ENCODE measurements at places on chromosomes 4 and X.

GRCh38 chrX:10769195-10769594 lies 148.8 kb upstream of the MID1 start:
- peak; percentile 6 for DNase-seq

DNA sequence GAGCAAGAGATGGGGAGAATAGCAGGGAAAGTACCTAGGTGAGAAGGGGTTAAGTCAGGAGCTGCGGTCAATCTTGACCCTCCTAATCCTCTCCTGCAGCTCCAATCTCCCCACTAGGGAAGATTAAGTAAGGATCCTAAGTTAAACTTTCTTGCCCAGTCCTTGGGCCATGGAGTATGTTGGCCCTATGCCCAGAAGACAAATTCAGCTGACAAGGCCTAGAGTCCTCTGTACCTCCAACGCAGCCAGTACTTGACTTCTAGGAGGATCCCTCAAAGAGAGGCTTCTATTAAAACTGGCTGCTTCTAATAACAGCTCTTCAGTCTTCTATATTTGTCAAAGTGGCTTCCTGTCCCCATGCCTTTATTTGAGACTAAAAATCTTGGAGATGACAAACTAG lies 1.4 kb downstream of the CLDN2 start:
- no peak for DNase-seq

GRCh38 chr4:4524364-4524763 lies 17.5 kb downstream of the STX18 start:
- no peak for DNase-seq

DNA sequence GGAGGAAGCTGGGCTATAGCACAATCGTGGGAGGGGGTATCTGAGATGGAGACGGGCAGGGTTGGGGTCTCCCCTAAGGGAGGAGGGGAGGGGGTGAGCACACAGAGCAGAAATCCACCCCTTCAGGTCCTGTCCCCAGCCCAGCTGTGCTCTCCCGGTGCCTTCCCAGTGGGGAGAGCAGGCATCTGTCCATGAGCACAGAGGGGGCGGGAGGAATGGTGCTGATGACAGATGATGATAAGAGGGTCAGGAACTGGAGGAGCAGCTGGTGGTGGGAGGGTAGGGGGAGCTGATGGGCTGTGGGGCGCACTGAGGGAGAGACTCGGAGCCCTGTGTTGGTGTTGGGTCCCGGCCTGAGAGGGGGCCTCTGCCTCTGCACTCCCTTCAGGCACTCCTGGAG lies 8.6 kb downstream of the ATP2B3 start:
- DNase-seq = no peak

- no peak for DNase-seq
Measured at GRCh38 chrX:101774340-101774739, 114.7 kb upstream of the ARMCX2 start.

DNA sequence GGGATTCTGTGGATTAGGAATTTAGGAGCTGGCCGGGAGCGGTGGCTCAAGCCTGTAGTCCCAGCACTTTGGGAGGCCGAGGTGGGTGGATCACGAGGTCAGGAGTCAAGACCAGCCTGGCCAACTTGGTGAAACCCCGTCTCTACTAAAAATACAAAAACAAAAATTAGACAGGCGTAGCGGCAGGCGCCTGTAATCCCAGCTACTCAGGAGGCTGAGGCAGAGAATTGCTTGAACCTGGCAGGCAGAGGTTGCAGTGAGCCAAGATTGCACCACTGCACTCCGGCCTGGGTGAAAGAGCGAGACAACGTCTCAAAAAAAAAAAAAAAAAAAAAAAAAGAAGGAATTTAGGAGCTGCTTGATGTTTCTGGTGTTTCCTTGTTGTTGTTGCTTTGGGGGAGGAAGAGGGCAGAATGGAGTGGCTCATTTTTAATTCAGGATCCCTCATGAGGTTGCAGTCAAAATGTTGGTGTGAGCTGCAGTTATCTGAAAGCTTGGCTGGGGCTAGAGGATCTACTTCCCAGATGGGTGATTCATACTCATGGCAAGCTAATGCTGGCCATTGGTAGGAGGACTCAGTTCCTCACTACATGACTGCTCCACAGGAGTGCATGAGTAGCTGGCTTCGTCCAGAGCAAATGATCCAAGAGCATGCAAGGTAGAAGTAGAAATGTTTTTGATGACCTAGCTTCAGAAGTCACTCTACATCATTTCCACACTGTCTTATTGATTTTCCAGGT lies 26.5 kb upstream of the JADE1 start:
- DNase-seq = peak; percentile 4

DNA sequence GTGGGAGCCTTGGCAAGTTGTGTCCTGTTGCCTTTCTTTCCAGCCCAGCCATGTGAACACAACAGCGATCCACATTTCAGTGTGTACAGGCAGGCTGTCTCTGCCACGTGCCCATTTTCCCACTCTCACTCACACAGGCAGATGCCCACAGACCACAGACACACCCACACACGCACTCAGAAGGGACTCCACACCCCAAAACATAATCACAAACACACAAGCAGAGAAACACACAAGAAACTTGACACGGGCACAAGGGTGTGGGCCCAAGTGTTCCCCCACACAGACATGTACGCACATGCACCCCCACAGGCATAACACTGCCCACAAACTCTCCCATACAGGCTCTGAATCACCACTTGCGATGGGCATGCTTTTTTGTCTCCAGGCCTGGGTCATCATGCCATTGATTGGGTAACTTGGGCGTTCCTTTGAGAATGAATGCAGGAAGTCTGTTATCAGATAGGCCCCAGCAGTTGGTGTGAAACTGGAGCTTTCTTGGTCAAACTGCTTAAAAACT lies 84.3 kb downstream of the NBDY start:
- peak; percentile 69 for DNase-seq

- no peak for DNase-seq
Measured at GRCh38 chr4:53889326-53890055, 174.9 kb downstream of the CHIC2 start.

DNA sequence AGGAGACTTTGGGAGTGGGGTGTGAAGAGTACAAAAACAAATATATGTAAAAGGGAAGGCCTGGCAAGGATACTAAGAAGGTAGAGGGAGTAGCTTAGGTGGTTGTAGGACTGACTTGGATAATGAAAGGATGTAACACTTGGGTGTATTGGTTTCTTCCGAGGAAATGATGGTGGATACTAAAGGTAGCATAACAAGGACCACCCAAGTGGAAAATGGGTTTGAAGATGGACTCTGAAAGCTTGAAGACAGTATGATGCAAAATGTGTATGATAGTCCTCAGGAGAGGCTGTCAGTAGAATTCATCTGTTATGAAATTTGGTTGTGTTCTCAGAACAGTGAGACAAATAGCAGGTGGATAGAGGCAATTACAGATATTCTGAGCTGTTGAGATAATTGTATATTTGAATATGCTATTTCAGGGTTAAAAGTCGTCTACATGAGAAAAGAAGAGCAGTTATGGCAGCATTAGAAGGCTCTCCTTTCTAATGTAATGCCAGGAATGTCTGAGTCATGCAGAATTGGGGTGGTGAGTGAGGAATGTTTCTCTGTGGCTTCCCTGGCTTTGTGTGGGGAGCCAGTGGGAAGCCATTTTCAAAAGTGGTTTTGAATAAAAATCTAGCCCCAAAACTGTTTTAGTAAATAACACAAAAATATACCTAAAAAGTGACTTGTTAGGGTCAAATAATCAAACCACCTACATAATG lies 75.6 kb downstream of the FHIP1A start:
- no peak for DNase-seq

GRCh38 chrX:123990169-123990568 lies 28.7 kb downstream of the STAG2 start:
- DNase-seq = no peak

DNA sequence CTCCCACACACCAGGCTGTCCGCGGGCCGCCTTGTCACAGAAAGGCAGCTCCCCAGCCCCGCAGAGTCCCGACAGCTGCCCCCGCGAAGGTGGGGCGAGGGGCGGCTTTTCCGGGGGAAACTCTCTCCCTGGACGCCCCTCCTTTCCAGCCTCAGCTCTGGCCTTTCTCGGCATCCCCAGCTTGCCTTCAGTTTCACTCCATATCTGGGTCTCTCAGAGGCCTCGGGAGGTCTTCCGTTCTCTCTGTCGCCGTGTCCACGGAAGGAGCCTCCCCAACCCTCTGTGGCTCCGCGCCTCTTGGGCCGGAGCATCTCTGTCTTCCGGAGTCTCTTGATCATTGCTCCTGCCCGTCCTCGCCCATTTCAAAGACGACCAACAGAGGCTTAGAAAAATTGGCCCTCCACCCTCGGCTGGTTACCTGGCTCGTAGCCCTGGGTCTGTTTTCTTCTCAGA lies 6.1 kb upstream of the MSX1 start:
- no peak for DNase-seq

- DNase-seq = no peak
Measured at GRCh38 chr4:98639523-98639922, 18.9 kb downstream of the TSPAN5 start.

GRCh38 chr4:128528793-128529553 lies 241.4 kb upstream of the PGRMC2 start:
- DNase-seq = no peak

DNA sequence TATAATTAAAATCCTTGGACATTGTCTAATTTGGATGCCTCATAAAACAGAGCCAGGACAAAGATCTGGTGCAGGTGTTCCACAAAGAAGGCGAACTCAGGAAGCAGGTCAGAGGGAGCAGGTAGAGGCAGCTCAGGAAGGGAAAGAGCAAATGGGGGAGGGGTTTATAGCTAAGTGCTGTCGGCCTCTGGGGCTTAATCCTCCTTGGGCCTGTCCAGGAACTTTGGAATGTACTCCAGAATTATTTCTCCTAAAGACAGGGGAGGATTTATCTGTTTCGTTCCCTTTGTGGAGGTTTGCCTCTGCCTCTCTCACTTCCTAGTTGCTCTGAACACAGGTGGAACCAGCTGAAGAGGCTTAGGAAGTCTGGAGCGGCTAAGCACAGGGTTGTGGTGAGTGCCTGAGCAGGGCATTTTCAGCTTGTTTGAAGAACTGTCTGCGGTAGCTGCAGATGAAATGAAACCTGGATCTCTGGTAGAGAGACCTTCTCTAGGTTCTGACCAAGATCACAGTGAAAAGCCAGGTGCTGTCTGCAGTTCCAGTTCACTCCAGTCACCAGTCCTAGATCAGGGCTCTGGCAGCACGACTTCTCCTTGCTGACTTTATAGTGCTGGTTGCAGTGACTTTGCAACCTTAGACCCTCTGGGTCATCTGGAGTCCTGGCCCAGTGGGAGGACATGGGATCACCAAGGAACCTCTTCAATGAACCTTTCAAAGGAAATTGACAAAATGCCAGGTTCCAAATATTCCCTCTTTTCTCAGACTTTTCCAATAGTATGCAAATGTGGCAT lies 519.2 kb downstream of the PCDH10 start:
- DNase-seq = no peak

GRCh38 chr4:147862043-147862692 lies 130.3 kb downstream of the ARHGAP10 start:
- DNase-seq = no peak

DNA sequence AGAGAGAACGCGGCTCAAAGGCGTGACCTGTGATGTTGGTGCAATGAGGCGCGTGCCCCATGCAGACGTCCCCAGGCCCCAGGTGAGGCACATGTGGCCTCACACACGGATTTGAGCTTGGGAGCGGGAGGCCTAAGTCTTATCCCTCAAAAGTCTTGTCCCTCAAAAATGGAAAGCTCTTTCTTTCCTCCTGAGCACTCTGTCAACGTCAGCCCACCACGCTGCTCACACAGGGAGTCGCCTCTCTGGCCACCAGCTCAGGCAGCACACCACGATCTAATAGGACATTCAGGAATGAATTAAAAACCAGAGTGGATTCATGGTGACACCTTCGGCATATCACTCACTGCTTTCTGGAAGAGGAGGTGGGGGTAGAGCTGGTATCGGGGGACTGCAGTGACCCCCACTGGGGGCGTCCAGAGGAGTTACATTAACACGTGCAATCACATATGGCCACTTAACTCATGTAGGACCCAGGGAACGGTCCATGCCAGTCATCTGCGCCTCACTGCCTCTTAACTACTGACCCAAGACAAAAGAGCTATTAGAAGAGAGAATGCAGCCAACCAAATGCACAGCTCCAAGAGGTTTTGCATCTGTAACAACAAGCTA lies 21.9 kb upstream of the CYP4V2 start:
- DNase-seq = no peak

DNA sequence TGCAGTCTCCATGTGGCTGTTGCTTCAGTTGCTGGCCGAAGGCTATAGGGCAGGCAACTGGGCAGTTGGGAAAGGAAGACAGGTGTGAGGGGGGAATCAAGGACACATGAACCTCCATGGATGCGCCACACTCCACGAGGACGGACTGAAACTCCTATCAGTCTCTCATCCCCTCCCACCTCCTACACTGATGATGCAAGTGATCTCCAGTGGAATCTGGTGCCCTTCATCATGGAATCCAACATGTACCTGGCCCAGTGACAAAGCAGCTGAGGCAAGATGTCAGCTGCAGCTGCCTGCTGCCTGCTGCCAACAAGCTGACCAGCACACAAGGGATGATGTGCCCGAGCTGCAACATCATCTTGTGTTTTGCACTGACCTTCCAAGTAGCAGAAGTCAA lies 26.0 kb upstream of the MGST2 start:
- no peak for DNase-seq

DNA sequence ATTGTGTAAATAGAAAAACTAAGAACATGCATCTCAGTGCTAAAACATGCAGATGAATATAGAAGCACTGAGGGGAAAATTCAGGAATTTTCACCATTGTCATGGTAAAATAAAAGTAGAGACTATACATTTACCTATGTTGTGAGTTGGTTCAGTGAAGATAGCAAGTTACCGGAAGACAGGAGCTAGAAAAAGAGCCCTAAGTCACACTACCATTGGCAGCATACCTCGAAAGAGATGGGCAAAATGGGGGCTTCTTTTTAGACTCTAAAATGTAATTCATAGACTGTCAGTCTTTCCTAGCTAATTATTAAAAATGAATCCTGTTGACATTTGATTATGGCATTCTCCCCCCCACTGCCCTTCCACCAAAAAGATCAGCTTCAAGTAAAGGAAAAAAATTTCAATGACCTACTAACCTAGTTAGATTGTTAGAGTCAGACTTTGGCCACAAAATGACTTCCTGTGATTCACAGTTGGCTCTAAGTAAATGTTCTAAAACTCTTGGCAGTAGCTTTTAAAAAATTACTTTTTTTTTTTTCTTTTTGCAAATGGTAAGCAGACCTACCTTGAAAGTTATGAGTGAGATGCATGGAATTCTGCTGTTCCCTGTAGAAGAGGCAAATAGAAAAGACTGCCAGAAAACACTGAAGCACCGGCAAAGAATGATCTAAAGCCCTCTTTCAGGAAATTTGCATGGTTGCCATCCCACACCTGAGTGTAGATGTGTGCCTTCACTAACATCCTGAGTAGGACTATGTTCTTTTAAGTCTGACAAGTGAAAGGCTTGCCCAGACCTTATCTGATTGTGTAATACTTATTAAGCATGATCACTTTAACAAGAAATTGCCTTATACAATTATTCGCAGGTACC lies 26.4 kb upstream of the ARSJ start:
- DNase-seq = no peak
